Stimulated activated CD4-positive, alpha-beta T cell treated with anti-CD3 and anti-CD28 coated beads, Interleukin-4, amount 100 ng/mL, for 1 hour (primary cell): ENCODE measurements at places on chromosomes 12 and 14.

GRCh38 chr12:47577206-47577989, 128.4 kb downstream of the RPAP3 start:
- DNase-seq, result no peak

- DNase-seq, result no peak
These were observed 210.5 kb downstream of the BCAT1 start for GRCh38 chr12:24738441-24738840.

DNA sequence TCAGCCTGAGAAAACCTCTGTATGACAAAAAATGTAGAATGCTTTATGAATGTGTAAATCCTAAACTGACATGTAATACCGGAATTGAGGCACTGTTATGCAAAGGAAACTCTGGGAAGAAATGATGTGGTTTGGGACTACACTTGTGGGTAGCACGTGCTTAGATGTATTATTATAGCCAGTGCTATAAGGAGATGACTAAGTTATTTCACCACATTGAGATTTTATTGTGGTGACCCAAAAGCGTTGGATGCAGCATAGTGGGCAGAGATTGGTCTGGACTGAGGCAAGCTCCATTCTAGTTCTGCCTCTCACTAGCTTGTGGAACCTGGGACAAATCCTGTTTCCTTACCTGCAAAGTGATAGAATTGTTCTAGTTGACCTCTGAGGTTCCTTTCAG, 172.2 kb downstream of the SNAPC1 start:
- no peak for DNase-seq

GRCh38 chr14:77309131-77309530, 11.6 kb downstream of the POMT2 start:
- DNase-seq, result no peak

- no peak for DNase-seq
These were observed 26.5 kb upstream of the RCOR1 start for GRCh38 chr14:102565959-102566358.

GRCh38 chr12:102962986-102963385, 5.5 kb downstream of the ASCL1 start:
- DNase-seq, result no peak

GRCh38 chr14:68199554-68200151, 380.1 kb downstream of the RAD51B start:
- no peak for DNase-seq

DNA sequence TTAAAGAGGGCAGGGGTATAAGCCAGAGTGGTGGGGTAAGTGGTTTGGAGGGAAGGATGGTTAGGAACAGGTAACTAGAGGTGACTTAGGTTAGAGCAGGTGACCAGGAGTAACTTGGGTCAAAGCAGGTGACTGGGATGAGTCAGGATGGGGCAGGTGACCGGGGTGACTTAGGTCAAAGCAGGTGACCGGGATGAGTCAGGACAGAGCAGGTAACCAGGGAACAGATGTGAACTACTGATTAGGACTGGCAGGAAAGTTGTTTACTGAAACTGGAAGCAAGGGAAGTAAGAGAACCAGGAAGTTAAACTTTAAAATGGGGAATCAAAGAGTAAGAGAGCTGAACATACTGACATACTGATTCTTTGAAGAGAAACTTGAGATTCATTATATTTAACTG, 57.4 kb downstream of the FSCB start:
- DNase-seq, result no peak

DNA sequence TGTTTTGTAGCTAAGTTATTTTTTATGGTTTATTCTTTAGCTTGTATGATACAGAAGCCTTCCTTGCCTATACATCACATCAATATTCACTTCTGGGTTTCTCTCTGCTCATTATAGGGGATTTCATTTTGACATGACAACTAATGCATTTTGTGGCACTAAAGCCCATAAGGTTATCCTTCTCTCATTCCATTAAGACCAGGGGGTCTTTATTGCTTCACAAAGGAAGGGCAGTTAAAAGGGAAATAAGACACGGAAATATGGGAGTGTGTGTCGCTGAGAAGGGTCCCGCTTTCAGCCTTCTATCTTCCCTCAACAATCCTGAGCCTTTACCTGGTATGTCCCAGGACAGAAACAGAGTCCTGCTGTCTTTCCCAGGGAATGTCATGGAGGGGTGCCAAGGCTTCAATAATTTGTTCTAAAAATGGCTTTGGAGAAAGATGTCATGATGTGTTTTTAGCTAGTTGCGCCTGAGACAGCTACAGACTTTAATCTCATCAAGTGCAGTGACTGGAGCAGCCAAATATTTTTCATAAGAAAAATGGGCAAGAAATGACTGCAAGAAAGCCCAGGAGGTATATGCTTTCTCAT, 1145.4 kb upstream of the TMEM132C start:
- DNase-seq, result no peak

DNA sequence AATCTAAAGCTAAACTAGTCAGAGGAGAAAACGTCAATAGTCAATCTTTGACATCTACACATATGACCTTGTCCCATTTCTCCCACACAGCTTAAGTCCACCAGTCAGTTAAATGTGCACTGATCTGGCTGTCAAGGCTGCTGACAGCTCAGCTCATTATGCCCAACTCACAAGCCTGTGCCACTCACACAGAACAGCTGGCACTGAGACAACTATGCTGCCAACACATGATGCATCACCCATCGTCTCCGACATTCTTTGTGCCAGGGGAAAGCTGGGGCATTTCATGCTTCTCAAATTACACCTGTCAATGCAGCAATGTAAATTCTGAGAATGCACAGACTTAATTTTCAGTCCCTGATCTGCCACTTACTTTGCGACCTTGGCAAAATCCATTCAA, 25.3 kb downstream of the GNS start:
- no peak for DNase-seq

DNA sequence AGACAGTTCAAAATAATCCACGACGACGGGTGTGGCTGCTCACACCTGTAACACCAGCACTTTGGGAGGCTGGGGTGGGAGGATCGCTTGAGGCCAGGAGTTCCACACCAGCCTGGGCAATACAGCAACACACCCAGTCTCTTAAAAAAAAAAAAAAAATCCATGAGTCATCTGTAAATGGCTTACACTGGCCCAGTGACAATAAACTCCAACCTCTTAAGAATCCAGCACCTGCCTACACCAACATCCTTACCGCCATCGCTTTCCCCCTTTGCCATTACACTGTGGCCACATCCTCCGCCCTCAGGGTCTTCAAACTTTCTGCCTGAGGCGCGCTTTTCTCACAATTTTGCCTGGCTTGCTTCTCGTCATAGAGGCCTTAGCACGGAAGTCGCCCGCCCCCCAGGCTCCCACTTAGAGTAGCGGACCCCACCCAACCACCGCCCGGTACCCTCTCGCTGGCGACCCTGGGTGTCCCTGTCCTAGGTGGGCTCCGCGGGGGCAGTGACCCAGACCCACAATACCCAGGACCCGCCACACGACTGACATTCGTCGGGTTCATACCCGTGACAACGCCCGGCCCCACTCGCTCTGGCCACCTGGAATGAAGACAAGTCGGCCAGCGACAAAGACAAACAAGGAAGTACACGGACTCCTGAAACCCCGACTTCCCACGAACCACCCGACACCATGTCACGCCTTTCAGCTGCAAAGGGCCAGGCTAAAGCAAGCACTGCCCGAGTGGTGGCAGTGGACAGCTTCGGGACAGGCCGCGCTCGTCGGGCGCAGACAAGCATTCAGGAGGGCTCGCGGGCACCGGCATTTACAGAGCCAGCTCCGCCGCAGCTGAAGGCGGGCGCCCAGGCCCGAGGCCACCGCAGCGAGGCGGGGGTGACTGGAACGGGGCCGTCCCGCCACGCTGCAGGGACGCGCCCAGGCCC, 636 bp downstream of the GOLGA3 start:
- DNase-seq, result peak; percentile 22

GRCh38 chr12:125544960-125545359, 479.7 kb downstream of the AACS start:
- no peak for DNase-seq

DNA sequence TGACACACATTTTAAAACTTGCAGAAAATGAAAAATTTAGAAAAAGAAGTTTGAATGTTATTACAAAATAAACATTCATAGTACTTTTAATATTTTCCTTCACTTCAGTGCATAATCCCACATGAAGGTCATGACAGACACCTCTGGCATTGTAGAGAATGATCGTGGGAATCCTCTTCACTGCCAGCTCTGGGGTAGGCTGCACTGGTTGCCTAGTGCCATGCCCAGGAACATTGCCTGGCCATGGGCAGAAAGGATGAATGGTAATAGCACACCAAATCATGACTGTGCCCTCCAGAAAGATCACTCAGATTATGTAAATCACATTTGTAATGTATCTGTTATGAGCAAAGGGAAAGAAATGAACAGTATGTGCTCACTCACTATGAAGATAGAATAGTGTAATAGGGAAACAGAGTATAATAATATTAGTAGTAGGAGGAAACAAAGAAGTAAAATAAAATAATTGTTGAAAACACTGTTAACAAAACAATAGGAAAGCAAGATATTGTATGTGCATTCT, 161.6 kb downstream of the PLCZ1 start:
- DNase-seq, result no peak

GRCh38 chr12:58919231-58920101, 838 bp downstream of the LRIG3 start:
- no peak for DNase-seq

GRCh38 chr14:39266871-39267607, 33.3 kb downstream of the MIA2 start:
- DNase-seq, result peak; percentile 70

GRCh38 chr12:25996677-25997076, 38.2 kb downstream of the RASSF8 start:
- DNase-seq, result no peak

- no peak for DNase-seq
These were observed 63.9 kb downstream of the NUAK1 start for GRCh38 chr12:106074706-106075392.

DNA sequence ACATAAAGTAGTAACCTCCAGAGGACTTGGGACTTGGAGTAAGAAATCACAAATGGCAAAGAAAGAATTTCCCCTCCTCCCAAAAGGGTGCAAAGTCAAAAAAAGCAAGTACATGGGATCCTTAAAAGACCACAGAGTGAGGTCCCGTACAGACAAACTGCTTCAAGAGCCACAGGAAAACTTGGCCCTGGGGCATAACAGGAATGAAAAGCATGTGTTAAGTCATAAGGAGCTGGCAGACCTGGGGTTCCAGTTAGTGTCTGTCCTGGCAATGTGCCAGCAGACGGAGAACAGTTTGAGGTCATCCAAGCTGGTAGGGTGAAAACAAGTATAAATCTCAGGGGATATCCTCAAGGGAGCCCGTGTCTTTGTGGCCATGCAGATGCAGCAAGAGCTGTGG, 73.2 kb downstream of the HSD17B6 start:
- DNase-seq, result no peak

DNA sequence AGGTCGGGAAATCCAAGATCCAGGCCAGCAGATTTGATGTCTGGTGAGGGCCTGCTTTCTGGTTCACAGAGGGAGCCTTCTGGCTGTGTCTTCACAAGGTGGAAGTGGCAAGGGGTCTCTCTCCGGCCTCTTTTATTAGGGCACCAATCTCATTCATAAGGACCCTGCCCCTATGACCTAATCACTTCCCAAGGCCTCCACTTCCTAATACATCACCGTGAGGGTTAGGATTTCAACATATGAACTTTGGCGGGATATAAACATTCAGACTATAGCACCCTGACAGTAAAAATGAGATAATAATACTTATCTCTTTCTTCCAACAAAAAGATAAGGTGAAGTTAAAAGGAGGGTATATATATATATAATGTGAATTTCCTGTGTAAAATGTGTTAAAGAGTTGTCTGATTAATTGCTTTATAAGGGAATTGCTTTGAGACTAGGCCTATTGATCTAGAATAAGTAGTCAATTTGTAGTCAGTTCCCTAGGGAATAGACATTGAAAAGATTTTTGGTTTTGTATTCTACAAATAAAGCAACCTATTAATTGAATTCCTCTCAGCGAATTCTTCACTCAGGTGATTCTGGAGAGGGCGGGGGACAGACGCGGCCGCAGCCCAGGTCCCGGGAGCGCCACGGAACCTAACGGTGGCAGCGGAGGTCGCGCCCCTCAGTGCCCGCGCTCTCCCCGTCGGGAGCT, 516 bp upstream of the LGALS3 start:
- DNase-seq, result no peak

DNA sequence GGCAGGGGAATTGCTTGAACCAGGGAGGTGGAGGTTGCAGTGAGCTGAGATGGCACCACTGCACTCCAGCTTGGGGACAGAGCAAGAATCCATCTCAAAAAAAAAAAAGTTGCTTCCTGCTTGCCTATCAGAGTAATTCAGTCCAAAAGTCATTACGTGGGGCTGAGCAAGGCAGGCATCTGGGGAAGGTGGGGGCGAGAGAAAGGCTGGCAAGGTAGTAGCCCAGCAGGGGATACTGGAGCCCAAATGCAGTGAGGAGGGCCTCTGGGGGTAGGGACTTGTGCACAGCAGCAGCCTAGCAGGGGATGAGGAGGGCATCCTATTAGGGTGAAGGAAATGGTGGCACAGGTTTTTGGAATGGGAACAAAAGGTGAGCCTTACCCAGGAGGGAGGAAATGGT, 7.1 kb downstream of the ETFRF1 start:
- DNase-seq, result no peak

- DNase-seq, result no peak
These were observed 220.2 kb downstream of the AEBP2 start for GRCh38 chr12:19659501-19659900.
